Endodermal cell (in vitro differentiated cells): ENCODE measurements at places on chromosomes 7 and 10.

GRCh38 chr10:110226926-110227641, 19.7 kb downstream of the MXI1 start:
- DNase-seq, result peak; percentile 80

DNA sequence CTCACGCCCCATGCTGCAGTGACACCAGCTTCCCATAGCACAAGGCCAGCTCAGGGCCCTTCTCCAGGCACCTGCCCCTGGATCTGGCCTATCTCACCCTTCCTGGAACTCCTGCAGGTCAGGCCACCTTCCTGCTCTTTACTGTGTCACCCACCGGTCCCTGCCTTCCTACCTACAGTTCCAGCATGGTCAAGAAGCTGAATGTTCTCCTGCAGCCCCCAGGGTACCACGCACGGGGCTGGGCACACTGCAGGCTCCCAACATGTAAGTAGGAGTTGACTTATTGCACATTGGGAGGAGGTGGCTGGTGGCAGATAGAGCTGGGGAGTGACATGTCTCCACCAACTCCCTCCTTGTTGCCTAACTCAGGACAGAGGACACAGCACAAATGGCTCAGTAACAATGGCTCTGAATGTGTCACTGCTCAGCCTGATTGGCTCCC, 14.5 kb downstream of the ITPRIP start:
- DNase-seq, result peak; percentile 45

DNA sequence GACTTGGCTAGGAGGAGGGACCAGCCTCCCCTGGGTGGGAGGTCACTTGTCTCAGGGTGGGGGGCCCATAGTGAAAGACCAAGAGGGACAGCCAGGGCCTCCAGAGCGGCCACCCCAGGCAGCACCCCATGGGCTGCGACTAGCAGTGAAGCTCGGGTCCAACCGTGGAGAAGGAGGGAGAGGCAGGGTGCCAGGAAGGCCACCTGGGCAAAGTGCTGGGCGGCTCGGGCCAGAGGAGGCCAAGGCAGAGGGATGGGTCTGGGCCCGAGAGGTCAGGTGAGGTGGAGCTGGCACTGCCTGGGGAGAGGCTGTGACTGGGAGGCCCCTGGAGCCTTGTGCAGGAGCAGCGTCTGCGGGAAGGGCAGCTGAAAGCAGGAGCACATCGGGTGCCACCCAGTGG, 41.8 kb downstream of the CLRN3 start:
- DNase-seq, result peak; percentile 28

DNA sequence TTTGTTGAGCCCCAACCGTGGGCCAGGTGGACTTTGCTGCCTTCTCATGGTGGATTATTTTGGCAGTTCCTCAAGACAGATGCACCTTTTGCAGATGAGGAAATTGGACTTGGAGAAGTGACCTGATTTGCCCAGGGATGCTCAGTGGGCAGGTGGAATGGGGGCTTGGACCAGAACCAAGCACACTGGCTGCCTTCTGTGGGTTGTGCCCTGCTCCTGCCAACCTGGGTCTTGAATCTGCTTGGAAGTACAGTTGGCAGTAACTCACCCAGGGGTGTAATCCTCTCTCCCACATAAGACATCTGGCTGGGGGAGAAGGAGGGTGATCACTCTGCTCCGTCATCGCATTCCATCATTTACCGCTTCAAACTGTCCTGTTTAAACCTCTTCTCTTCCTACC, 110.5 kb upstream of the GPR26 start:
- DNase-seq, result peak; percentile 13
